Left ventricle myocardium superior (tissue), 1 donor: ENCODE measurements at places on chromosomes 2 and 18. TPM values are rescaled to one million over a fixed set of nuclear protein-coding genes. Genes with fewer than 3 reads are reported as not detected.
A peak's percentile ranks its signal among the peaks of the same experiment; 100 is the strongest.

DNA sequence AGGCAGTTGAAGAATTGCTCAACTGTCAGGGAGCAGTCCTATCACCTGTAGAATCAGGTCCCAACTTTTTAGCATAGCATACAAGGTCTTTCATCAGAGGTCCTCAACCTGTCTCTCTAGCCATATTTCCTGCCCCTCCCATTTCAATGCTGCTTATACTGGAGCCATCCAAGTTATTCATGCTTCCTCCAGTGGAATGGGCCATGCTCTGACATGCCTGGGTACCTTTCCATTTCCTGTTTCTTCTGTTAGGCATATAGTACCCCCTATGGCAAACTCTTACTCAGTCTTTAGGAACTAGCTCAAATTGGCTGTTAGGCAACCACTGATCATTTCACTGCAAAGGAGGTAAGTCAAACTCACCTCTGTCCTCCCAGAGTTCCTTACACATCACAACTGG, 51.0 kb upstream of the ABCA12 start:
- no peak for DNase-seq

DNA sequence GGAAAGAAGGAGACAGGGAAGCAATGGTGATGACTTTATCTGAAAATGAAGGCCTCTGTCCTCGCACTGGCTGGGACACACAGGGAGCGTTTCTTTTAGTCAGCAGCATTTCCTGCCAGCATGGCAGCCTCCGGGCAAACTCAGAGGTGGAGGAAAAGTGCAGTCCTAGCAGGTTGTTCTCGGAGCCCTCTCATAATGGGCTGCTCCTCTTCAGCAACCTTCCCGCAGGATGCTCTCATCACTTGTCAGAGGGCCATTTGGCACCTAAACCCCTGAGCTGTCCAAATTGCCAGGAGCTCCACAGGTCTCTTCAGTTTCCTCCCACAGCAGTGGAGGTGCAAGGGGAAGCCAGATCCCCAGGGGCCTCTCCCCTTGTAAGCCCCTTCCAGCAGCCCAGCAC, 6.2 kb downstream of the STK39 start:
- DNase-seq = no peak

GRCh38 chr2:96715658-96716057, 24.2 kb downstream of the LMAN2L start:
- no peak for DNase-seq

- no peak for DNase-seq
These were observed 23.3 kb downstream of the PHLPP1 start for GRCh38 chr18:62738639-62739038.

- no peak for DNase-seq
These were observed 425.8 kb upstream of the KCNH7 start for GRCh38 chr2:163264341-163264740.

GRCh38 chr2:215554689-215555498, 119.0 kb upstream of the FN1 start:
- no peak for DNase-seq

- no peak for DNase-seq
These were observed 111.7 kb upstream of the KLHL14 start for GRCh38 chr18:32884543-32884942.

GRCh38 chr2:85611705-85612587, at the start of gene C2orf68:
C2orf68 (minus strand) TSS chr2:85612066; CDS start chr2:85611984, 82 bp downstream.
- peak; percentile 95 for DNase-seq

DNA sequence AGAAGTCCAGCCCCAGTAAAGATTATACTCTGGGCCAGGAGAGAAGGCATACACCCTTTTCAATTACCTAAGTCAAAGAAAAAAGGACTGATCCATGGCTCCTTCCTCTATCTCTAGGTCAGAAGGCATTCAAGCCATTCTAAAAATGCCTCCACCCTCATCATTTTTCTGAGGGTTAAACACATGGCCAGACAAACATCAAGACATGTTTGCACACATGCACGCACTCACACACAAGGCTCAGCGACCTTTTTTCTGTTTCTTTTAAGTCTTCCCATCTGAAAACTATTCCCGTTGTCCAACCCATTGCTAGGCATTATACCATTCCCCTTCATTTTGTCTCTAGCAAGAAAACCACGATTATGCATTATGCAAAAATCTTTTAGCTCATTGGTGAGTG, 126.6 kb downstream of the EN1 start:
- DNase-seq = no peak

DNA sequence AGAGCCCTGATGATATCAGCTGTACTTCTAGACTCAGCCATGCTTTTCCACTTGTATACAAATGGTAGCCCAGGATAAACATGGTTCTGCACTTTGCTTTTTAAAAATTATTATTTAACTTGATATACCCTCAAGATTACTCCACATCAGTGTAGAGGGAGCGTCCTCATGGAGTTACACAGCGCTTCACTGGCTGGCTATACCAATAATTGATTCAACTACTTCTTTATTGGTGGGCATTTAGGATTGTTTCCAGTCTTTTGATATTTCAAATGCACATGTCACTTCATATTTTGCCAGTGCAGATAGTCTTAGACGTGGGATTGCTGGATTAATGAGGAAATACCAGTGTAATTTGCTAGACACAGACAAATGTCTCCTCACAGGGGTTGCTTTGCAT, 10.8 kb upstream of the NEDD4L start:
- DNase-seq = no peak

- DNase-seq = no peak
These were observed 237.3 kb upstream of the THUMPD2 start for GRCh38 chr2:40016151-40016885.

GRCh38 chr2:153606623-153607022, 128.1 kb upstream of the RPRM start:
- no peak for DNase-seq

DNA sequence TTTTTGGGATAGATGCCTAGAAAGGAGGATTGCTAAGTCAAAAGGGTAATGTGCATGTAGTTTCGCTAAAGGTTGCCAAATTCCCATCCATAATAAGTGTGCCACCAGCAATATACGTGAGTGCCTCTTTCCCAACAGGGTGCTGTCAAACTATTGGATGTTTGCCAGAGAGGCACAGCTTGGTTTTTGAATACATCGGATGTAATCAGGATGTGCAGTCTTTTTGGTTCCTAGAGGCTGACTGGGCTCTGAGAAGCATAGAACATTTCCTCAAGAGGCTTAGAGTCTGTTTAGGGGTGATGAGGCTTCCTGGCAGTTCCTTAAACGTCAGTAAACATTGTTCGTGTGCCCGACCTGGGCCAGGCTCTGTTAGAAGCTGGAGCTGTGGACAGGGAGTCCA, 28.0 kb downstream of the AGAP1 start:
- no peak for DNase-seq

DNA sequence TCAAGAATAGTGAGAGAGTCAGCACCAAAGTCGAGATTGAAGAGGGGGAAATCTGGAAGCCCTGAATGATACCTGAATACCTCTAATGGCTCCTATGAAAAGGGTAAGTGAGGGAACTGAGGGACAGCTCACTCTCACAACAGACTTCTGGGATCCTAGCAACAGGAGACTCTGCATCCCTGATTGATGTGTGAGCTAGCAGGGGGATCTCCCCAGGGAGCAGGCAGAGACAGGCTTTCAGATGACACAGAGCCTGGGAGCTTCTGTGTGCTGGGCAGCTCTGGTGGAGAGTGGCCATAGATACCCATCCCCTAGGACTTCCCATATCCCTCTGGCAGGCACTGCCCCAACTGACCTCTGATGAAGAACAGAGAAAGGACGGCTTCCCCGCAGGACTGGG, 206.2 kb downstream of the EXOC6B start:
- DNase-seq = no peak

AFF3 gene
- total RNA-seq = 10.0 TPM

MAIP1 gene
- total RNA-seq = 29.2 TPM

NBEAL1 gene
- 16.4 TPM for total RNA-seq
